ENCODE measurements at places on chromosomes 3 and 15.

DNA sequence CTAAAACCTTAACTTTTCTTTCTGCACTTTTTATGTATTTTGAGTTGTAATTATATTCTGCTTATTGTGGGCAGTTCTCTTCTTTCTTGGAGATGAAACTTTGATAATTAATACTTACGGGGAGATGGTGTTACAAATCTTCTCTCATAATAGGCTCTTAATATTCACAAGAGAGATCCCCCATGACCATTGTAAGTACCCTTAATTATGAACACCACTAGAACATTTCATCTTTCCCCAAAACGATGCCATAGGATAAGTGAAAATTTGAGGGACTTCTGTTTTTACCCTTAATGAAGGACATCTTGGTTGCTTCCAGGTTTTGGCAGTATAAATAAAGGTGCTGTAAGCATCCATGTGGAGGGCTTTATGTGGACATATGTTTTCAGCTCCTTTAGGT is 60.7 kb downstream of the PIAS1 start:
- DNase-seq: no peak

DNA sequence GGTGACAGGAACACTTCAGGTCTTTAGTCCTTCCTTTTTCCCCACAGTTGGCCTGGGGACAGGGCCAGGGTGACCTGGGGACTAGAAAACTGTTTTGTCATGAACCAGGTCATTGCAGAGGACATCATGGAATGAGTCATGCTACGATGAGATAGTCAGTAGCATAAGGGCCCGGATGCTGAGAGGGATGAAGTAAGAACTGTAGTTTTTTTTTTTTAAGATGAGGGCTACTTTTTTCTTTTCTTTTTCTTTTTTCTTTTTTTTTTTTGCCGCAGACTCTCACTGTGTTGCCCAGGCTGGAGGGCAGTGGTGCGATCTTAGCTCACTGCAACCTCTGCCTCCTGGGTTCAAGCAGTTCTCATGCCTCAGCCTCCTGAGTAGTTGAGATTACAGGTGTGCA is 8.0 kb downstream of the MAP2K5 start:
- DNase-seq: no peak

GRCh38 chr3:114404590-114404989 is 110.8 kb downstream of the TIGIT start:
- no peak for DNase-seq

DNA sequence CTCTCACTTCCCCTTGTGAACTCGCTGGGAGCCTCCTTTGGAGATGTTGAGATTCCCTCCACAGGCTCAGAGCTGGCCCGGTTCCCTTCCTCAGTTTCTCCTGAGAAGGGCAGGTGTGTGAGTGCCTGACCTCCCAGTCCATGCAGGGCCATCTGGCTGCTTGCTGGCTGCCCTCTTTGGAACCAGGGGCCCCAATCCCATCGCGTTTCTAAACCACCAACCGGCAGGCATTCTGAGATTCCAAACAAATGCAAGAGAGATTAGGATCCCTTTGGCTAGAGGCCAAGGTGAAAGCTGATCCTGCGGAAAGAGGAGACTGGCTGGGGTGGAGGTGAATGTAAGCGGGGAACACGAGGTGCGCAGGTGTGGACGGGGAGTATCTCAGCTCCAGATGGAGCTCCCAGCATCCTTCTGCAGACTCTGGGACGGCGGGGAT is 2.9 kb upstream of the PRRT3 start:
- DNase-seq: peak; percentile 83

DNA sequence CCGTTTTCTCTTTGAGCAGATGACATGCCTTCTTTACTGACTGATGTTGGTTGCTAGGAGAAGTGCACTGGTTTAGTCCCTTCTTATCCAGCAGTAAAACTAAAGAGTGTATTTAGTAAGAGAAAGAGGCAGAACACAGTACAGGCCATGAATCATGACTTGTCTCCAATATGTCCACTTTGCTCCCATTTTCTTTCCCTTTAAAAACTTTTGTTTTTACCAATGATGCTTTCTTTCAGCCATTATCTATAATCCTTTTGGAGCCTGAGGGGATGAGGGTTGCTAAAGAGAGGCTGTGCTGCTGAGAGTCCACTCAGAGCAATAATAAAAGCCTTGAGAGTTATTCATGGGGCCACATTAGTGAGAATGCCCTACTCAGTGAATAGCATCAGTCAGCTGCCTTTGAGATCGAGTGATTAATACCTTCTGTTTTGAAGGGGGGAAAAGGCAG is 12.2 kb downstream of the ROBO2 start:
- DNase-seq: peak; percentile 43

- no peak for DNase-seq
Observed at GRCh38 chr3:118228151-118228550, 806.5 kb downstream of the IGSF11 start.

DNA sequence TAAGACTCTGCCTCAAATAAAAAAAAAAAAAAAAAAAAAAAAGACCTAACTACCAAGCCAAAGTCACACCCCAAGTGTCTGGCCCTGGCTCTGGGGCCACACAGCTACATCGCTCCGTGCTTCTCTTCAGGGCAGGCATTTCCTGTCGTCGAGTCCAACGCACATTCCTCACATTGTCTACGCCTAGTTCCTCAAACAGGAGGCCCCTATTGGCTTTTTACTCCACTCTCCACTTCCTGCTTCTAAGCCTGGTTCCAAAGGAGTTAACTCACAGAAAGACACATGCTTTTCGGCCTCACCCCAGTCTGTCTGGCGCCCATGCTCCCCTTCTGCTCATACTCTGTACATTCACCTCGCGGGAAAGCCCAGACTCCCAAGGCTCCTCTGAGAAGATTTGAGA is 28.8 kb downstream of the KNG1 start:
- no peak for DNase-seq

GRCh38 chr3:65284961-65285360 is 597.2 kb upstream of the ADAMTS9 start:
- no peak for DNase-seq

GRCh38 chr3:196849180-196849741 is 18.5 kb upstream of the SENP5 start:
- no peak for DNase-seq

- no peak for DNase-seq
Observed at GRCh38 chr3:31448882-31449243, 83.9 kb upstream of the STT3B start.

GRCh38 chr15:78098131-78098755 is 5.9 kb downstream of the SH2D7 start:
- DNase-seq: no peak

- DNase-seq: no peak
Observed at GRCh38 chr3:38367779-38368178, 21.2 kb downstream of the XYLB start.

GRCh38 chr3:147773116-147773630 is 364.0 kb downstream of the ZIC1 start:
- DNase-seq: no peak

DNA sequence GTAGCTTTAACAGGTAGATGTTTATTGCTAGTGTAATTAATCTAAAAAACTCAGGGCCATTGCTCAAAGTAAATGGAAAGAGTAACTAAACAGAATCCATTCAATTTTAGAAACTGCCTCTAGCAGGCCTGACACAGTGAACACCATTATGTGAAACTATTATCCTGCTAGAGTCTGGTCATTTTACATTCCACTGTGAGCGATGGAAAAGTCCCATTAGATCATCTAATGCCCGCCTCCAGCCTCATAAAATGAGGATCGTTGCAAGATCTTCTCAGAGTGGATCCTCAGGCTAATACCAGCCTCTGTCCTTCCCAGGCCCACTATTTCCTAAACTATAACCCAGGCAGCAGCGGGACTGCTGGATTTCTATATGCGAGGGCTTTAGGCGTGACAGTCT is 107.7 kb downstream of the WDR76 start:
- DNase-seq: no peak

GRCh38 chr3:50090984-50091383 is 2.3 kb downstream of the RBM5 start:
- DNase-seq: no peak

GRCh38 chr15:82943176-82943575 is 9.3 kb downstream of the HOMER2 start:
- no peak for DNase-seq

- DNase-seq: no peak
Observed at GRCh38 chr3:136835089-136835812, 16.3 kb downstream of the SLC35G2 start.

GRCh38 chr15:101152914-101153313 is 98.9 kb downstream of the CHSY1 start:
- DNase-seq: no peak

DNA sequence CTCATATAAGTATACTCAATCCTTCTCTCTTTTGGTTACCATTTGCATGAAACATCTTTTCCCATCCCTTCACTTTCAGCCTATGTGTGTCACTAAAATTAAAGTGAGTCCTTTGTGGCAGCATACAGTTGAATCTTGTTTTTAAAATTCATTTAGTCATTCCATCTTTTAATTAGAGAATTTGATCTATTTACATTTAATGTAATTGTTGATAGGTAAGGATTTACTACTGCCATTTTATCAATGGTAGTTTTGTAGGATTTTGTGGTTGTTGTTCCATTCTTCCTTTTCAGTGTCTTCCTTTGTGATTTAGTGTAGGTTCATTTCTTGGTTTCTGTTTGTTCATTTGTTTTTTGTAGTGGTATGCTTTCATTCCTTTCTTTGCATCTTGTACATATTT is 191.9 kb upstream of the CTNNB1 start:
- no peak for DNase-seq

- no peak for DNase-seq
Observed at GRCh38 chr3:191019855-191020254, 157.4 kb upstream of the GMNC start.

DNA sequence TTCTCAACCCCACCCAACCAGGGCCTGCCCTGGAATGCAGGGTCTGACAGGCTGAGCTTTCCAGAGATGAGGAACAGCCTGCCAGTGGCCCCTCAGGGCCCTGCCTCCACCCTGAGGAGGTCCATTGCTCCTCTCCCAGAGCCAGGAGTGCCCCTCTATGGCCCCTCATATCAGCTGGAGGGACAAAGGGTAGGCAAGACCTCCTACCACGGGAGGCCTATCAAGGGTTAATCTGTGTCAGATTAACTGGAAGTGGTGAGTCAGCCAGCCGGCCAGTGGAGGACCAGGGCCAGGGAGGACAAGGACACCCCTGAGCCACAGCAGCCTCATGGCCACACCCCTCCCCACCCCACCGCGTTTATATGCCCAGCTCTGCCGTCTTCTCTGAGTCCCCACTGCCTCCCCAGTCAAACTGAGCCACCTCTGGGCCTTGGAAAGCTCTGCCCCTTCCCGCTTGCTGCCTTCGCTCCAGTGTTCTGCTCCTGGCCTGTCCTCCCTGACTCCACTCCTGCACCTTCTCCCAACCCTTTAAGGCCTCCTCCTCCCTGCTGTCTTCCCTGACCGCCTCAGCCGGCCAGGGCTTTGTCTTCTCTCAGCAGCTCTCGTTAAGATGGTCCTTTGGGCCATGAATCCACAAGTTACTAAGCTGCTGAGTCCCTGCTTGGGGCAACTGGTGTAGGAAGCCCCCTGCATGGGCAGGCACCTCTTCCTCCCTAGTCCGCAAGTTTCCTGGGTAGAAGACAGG is 6.5 kb downstream of the CCDC33 start:
- no peak for DNase-seq

DNA sequence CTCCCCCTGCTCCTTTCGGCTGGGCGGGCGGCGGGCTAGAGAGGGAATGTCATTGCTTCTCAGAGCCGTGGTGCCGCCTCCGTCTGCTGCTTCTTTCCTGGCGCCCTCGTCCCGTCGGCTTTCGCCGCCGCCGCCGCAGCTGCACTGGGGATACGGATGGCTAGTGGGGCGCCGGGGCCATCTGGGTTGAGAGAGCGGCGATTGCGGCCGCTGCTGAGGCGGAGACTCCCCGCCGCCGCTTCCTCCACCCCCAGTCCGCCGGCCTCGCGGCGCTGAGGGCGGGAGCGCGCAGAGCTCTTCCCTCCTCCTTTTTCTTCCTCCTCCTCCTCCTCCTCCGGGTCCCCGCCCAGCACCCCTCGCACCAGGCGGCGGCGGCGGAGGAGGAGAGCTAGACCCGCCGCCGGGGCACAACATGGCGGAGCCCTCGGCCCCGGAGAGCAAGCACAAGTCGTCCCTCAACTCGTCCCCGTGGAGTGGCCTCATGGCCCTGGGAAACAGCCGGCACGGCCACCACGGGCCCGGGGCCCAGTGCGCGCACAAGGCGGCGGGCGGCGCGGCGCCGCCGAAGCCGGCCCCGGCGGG is at the start of gene STT3B:
TSS of gene STT3B (plus strand) at position 339 of the 582 bp plus-strand sequence. CDS start at position 413, 74 bp downstream.
- peak; percentile 72 for DNase-seq

DNA sequence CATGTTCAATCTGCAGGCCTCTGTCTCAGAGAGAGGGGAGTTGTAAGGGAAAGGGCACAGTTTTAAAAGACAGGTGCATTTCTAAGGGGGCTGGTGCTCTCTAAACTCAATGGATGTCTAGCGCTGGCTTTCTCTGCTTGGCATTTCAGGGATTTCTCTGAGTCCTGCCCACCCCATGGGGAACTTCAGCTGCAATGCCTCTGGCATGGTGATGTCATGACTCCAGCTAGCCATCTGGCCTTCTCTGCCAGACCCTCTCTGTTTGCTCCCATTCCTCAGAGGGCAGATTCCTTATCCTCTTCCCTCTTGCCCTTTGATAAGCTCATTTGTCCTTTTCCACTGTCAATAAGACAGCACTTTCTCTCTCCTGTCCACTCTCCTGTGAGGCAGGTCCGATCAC is 40.8 kb downstream of the RPLP1 start:
- DNase-seq: no peak

DNA sequence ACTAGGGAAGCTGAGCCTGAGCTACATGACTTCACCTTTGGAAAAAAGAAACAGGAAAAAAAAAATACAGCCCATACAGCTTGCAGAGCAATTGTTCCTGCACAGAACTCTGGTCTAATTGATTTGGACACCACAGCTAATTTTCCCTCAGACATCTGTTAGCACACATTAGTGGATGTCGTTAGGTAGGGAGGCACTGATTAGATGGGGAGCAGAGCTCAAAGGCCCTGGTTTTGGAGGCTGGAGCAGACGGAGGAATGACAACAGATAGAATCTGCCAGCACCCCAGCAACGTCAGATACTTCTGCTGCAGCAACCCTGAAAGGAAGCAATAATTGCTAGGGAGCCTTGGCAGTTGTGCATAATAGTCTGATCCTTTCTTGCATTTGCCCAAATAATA is 398.9 kb downstream of the LSAMP start:
- DNase-seq: no peak

DNA sequence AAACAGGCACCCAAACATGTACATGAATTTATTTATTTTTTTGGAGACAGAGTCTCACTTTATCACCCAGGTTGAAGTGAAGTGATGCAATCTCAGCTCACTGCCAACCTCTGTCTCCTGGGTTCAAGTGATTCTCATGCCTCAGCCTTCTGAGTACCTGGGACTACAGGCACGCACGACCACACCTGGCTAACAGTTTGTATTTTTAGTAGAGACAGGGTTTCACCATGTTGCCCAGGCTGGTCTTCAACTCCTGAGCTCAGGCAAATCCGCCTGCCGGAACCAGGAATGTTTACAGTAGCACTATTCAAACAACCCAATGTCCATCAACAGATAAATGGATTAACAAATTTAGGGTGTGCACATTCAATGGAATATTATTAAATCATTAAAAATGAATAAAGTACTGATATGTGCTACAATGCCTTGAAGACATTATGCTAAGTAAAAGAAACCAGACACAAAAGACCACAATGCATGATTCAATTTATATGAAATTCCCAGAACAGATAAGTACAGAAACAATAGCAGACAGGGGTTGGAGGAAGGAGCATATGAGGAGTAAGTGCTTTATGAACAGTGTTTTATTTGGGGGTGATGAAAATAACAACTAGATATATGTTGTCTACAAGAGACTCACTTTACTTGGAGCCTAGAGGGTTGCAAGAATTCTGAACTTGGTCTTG is 1.3 kb downstream of the LEO1 start:
- DNase-seq: no peak

All from NCI-H1105 (cell line).